NCI-H1694 (cell line): ENCODE measurements at places on chromosomes 1 and 21.

- DNase-seq = no peak
Observed at GRCh38 chr1:84797603-84798002, 95.4 kb downstream of the LPAR3 start.

GRCh38 chr1:58785442-58786058 lies 1.7 kb upstream of the JUN start:
- peak; percentile 67 for DNase-seq

DNA sequence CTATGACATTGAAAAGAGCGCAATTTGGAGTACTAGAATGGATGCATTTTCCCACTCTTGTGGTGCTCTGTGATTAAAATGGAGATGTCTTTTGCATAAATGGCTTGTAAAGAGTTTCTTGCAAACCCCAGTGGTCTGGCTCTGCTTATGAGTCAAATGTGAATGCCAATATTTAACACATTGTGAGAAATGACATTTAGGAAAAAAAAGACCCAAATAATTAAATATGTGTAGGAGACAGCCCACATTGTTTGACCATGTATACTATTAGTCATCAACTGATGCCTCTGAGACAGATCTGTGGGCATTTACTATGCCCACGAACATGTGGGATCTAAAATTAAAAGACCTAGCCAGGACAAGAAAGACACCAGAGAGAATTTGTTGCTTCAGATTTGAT lies 22.2 kb upstream of the RUNX1 start:
- no peak for DNase-seq

DNA sequence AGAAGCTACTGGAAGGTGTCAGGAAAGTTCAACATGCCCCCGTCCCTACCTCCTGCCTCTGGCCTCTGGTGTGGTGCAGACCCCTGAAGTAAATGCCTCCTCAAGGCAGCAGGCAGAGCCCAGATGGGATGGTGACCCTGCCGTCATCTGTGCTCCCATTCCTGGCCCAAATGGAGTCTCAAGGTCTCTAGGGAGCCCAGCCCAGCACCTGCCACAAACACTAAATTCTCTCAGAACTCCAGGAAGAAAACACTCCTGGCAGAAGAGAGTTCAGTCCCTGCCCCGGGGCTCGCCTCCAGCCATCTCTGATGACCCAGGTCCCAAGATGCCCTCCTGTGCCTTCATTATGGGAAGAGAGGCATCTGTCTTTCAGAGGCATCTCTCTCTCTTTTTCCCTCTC lies 261.6 kb upstream of the TMEM51 start:
- DNase-seq = no peak

DNA sequence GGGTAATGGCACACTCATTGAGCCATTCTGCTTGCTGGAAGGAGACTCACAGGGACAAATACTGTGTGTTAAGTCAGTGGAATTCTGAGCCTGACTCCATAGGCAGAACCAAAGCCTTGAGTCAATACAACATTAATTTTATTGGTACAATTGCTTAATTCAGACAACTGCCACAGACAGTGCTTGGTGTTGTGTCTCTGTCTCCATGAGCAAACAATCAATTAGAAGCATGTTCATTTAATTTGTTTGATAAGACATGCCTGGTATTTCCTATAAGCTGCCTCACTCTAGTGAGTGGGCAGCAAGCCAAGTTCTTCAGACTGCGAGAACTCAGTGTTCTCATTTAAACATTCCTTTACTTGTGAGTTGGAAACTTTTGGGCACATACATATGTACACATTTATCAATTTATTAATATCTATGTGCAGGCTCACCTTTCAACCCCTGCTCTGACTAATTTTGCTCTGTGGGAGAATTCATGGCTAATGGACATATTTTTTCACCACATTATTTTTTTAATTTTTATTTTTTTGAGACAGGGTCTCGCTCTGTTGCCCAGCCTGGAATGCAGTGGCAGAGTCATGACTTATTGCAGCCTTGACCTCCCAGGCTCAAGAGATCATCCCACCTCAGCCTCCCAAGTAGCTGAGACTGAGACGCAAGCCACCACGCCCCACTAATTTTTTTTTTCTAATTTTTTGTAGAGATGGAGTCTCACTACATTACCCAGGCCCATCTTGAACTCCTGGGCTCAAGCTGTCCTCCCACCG lies 4.5 kb upstream of the SRSF10 start:
- DNase-seq = no peak

DNA sequence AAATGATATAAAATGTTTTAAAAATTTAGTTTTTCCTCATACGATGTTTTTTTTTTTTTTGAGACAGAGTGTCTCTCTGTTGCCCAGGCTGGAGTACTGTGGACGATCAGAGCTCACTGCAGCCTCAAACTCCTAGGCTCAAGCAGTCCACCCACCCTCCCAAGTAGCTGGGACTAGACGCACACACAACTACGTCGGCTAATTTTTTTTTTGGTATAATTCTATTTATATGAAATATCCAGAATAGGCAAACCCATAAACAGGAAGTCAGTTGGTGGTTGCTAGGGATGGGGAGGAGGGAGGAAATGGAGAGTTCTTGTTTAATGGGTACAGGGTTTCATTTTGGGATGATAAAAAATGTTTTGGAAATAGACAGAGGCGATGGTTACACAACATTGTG lies 56.5 kb downstream of the WARS2 start:
- no peak for DNase-seq

- DNase-seq = no peak
Observed at GRCh38 chr1:103373991-103374390, 151.5 kb upstream of the RNPC3 start.

DNA sequence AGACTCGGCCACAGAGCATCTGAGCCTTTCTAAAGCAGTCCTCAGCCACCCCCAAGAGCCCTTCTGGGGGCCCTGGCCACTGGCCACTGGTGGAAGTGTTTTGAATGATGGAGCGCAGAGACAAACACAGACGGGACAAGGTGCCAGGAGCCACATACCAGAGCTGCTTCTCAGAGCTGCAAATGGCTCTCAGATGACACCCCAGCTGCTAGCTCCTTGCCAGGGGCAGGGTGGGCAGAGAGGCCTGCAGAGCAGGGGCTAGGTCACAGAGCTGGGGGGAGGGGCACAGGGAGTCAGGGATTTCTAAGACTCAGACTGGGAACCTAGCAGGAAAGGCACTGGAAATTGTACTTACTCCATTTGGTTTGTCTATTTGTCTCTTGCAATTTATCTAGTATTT lies 30.4 kb downstream of the KCNN3 start:
- no peak for DNase-seq

DNA sequence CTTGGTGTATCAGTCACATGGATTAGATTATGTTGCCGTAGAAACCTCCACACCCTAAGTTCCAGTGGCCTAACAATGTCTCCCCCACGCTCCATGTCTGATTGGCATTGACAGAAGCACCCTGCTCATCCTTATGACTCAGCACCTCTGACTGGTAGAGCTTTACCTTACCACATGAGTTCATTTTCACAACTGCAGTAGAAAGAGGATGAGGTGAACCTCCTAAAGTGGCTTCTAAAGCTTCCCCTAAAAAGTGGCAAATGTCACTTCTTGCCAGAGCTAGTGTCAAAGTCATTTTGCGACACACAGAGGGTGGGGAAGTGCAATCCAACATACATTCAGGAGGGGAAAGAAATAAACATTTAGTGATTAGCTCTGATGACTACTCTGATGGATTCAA lies 30.6 kb upstream of the LYPD8 start:
- DNase-seq = no peak

GRCh38 chr21:41458121-41458520 lies 32.1 kb downstream of the MX1 start:
- no peak for DNase-seq

DNA sequence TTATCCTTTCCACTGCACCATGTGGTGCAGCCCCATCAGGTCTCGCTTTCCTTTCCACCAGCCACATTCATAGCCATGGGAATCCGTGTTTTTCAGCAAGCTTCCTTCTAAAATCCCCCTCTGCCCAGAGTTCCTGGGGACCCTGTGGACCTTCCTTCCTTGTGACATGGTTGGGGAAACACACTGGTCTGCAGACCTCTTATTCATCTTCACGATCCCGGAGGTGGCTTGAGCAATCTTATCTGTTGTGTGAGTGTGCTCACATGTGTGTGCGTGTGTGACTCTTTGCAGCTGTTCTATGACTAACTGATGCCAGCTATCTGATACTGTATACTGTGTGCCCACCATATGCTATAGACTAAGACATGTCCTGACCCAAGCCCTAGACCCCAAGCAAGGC lies 15.6 kb upstream of the IL10 start:
- DNase-seq = no peak

DNA sequence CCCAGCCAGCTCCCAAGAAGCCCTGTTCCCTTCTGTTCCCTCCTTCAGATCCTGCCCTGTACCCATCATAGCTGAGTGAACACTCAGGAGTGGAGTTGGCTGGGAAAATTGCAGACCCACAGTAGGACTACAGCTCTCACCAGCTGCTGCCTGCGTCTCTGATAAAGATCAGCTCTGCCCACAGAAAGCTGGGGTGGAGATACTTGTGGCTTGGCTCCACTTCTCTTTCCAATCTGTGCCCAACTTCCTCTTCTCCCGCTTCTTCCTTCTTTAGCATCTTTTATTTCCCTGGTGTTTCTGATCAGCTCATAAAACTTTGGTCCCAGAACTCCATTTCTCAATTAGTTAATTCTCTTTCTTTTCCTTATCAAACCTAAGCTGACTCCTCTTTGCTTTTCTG lies 5.5 kb upstream of the CD1A start:
- no peak for DNase-seq

DNA sequence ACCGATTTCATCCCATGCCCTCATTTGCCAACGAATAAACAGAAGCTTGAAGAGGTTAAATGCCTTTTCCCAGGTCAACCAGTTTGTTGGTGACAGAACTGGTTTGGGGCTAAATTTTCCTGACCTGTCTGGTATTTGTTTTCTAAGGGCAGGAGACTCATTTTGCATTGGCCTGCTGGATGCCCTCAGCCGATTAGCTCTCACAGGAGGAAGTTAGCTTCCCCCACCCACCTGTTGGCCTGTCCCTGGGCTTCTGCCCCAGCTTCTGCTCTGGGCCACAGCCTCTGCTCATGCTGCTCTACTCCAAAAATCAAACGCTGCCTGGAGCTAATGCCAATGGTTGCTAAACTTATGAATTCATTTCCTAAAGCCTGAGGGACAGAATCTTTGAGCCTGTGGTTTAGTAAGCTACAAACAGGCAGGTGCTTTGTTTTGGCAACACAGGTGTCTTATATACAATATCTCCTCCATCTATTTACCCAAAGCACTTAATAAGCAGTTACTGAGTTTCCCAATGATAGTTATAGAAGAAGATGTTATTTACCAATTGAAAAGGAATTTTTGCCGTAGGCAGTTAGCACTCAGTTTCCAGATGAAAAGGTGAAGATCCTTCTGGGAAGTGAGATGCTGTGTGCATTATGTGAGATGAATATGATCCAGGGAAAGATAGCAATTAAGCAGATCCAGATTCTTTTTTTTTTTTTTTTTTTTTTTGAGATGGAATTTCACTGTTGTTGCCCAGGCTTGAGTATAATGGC lies 82.3 kb downstream of the TM2D1 start:
- no peak for DNase-seq

DNA sequence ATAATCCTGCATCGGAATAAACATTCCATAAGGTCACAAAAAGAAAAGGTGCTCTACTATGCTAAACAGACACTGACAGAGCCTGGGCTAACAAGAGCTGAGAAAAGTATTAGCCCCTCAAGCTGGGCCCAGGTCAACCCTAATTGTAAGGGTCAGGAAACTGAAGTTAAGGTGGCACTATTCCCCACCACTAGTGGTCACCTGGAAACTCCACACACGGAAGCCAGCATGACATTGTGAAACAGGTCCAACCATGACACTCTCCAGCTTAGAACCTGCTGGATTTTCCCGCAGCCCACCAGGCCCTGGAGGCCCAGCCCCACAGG lies 1.2 kb downstream of the PTTG1IP start:
- no peak for DNase-seq

- DNase-seq = no peak
Observed at GRCh38 chr1:223836586-223836985, 9.2 kb downstream of the TP53BP2 start.

- no peak for DNase-seq
Observed at GRCh38 chr1:102772831-102773230, 335.5 kb downstream of the COL11A1 start.

GRCh38 chr21:21114461-21114860 lies 116.3 kb downstream of the NCAM2 start:
- DNase-seq = no peak

GRCh38 chr1:98949166-98949565 lies 55.5 kb downstream of the PLPPR5 start:
- DNase-seq = no peak

DNA sequence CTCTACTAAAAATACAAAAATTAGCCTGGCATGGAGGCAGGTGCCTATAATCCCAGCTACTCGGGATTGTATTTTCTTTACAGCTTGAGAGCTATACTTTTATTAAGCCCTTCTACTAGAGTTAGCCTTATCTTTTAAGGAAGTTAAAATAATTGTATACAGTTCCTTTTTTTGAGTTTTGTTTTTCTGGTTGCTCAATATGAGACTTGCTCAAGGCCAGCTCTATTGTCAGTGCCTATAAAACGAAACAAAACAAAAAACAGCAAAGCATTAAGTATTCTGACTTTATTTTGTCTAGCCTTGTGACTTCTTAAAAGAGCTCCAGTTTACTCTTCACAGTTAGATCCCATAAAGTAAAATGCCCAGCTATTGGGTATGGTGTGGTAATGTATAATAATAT lies 17.2 kb downstream of the PKN2 start:
- DNase-seq = no peak

DNA sequence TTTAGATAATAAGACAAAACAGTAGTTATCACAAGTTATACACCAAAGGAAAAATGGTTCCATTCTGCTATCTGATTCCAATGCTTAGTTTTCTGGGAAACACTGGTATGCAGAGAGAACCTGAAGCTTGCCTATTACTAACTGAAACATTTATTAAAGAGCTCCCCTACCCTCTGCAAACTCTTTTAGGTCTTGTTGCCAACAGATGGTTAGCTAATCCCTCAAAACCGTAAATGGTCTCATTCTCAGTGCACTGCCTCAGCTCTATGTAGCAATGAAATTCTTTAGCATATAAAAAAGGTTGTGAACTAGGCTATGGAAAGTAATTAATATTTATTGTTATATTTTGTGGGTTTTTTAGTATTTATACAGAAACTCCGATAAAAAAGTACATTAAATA lies 20.4 kb downstream of the C21orf91 start:
- DNase-seq = no peak
